Activated CD8-positive, alpha-beta memory T cell treated with anti-CD3 and anti-CD28 coated beads for 1 hour (primary cell): ENCODE measurements at places on chromosomes 7 and 10.

DNA sequence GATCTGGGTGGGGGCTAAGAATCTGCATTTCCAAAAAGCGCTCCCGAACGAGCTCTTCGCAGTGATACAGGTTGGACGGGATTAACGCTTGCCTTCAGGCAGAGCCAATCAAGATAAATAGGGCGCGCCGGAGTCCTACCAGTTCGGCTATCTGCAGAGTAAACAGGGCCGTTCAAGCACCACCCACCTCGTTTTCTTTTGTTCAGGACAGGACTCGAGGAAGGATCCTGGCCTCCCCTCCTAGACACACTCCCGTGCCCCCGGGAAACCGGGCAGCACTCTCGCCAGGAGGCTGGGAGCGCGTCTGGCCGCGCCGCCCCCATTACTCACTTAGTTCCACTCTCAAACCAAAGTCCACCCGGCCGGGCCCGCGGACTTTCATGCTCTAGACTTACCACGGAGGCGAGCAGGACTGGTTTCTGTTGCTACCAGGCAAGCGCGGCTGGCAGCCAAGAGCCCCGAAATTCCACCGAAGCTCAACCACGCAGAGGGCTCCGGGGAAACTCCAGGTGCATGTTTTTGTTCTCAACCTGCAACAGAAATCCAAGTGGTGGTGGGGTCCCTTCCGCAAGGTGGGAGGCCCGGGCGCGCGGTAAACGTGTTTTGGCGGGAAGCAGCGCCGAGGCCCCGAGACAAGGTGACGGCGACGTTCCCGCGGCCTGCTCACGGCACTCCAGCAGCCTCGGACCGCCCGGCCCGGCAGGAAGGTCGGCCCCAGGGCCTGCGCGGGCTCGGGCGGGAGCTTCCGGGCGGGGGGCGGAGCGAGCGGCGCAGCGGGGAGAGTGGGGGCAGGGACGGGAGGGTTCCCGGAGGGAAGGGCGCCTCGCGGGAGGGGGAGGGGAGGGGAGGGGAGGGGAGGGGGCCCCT is 12.7 kb downstream of the HNRNPF start:
- peak; percentile 50 for DNase-seq

DNA sequence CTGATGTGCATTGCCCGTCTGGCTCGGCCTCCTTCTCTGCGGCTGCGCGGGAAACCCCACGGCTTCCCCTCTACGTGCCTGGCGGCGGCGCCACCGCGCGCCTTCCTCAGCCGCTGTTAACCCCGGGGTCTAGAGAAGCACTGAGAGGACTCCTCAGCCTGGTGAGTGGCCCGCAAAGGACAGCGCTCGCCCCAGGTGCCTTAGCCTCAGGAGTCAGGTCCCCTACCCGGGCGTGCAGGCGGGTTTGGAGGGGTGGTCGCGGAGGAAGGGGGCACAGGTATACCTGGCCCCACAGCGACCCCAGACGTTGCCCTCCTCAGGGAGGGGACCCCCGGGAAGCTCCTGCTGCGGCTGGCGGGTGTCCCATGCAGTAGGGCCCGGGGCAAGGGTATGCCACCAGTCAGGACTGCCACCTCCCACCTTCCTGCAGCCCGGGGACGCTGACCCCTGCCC is 51.0 kb downstream of the ARL5B start:
- DNase-seq: no peak

- peak; percentile 25 for DNase-seq
Observed at GRCh38 chr7:129225206-129225930, 538 bp downstream of the AHCYL2 start.

- no peak for DNase-seq
Observed at GRCh38 chr10:80506189-80506575, 31.5 kb upstream of the SH2D4B start.

DNA sequence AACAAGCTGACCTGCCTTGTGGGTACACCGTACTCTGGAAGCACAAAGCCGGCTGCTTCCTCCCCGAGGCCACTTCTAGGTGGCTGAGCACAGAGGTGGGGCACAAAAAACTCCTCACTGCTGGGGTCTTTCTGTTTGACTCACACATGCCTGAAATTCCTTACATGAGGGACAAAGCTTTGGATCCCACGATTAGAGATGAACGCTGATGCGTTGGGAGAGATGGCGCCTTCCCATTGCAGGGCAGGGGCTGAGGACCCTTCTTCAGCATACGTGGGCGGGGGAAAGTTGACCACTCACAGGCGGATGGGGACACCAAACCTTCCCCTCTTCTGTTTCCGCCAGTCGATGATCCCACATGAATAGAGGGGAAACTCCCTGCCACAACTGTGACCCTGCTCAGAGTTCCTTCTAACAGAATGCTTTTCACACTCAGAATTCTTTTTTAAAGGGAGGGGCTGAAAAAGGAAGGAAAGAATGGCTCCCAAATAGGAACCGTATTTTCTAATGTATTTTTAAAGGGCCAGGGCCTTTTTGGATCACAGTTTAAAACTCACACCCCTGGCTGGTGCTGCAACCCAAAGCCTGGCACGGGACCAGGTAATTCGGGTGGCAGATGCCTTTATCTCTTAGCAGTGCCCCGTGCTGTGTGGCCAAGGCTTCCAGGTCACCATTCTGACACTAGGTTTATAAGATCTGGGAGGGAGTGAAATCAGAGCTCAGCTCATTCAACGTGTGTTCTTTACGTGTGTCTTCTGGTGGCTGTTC is 134.0 kb downstream of the PRKAG2 start:
- DNase-seq: no peak

DNA sequence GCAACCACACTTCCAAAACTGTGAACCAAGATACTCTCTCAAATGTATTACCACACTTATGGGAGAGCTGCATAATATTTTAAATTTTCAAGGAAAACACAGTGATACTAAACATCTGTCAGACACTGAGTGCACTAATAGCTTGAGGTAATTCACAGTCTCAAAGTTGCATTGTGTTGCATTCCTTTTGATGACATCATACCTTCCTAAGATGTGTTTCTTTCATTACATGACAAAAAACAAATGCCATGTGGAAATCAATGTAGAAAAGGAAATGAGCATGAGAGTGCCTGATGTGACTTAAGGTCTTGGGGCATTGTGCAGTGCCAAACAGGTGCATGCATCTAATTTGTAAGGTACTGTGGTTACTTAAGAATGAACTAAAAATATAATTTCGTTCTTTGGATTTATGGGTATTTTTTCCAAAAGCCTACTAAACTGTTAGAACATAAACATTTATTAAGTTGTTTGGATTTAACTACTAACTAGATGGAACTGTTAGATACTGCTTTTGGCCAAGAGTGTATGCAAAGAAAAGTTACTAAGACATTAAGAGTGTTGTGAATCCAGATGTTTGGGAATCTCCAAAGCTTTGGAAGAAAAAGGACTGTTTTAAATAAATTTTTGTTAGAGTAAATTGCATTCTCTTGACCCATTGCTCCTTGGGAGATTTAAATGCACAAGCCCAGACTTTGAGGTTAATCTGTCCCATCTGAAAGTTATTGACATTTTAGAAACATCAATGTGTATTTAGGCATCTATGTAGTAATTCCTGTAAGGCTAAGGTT is 496.2 kb upstream of the SEMA3D start:
- no peak for DNase-seq

- DNase-seq: no peak
Observed at GRCh38 chr7:115410972-115411686, 489.2 kb downstream of the MDFIC start.

GRCh38 chr7:81608748-81609382 is 161.0 kb downstream of the HGF start:
- DNase-seq: no peak

GRCh38 chr10:103983367-103983911 is 16.5 kb downstream of the SLK start:
- no peak for DNase-seq

GRCh38 chr10:60135020-60135419 is 228.7 kb upstream of the CCDC6 start:
- DNase-seq: no peak

- DNase-seq: no peak
Observed at GRCh38 chr7:38842746-38843145, 66.2 kb downstream of the VPS41 start.

GRCh38 chr7:157436763-157437480 is 100.1 kb downstream of the DNAJB6 start:
- DNase-seq: no peak

DNA sequence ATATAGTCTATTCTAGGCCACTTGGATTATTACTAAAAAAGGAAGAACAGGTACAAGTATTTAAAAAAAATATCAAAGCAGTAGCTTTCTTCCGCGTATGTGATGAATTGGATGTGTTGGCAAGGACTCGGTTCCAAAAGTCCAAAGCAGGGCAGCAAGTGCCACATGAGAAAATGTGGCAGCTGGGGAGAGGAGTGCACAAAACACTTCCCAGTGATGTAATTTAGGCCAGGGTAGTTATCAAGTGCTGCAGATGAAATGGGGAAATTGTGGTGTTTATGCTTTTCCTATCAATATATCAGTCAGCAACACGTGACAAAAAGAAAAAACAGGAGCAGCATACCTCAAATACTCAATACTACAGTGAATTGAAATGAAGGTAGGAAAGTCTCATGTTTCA is 7.0 kb downstream of the RHOBTB1 start:
- DNase-seq: no peak

GRCh38 chr7:150357270-150357669 is 11.4 kb upstream of the REPIN1 start:
- DNase-seq: peak; percentile 53

DNA sequence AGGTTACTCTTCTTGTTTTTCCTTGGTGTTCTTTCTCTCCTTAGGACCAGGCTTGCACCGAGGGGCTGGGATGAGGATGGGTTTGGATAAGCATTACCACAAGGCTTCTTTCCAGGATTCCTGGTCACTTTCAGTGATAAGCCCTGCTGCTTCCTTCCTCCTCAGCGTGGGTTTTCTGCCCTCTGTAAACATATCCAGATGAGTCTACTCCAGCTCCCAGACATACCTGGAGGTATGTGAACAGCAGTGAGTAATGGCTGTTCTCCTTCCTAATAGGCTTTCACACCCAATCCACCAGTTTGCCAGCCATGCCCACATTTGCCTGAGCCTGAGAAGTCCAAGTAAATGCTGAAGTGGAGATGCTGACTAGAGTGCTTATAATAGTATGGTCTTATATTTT is 229.8 kb upstream of the YAE1 start:
- DNase-seq: no peak

- no peak for DNase-seq
Observed at GRCh38 chr10:124999433-125000365, 57.8 kb downstream of the ZRANB1 start.

GRCh38 chr7:6590645-6591110 is 857 bp downstream of the INTS15 start:
- no peak for DNase-seq

DNA sequence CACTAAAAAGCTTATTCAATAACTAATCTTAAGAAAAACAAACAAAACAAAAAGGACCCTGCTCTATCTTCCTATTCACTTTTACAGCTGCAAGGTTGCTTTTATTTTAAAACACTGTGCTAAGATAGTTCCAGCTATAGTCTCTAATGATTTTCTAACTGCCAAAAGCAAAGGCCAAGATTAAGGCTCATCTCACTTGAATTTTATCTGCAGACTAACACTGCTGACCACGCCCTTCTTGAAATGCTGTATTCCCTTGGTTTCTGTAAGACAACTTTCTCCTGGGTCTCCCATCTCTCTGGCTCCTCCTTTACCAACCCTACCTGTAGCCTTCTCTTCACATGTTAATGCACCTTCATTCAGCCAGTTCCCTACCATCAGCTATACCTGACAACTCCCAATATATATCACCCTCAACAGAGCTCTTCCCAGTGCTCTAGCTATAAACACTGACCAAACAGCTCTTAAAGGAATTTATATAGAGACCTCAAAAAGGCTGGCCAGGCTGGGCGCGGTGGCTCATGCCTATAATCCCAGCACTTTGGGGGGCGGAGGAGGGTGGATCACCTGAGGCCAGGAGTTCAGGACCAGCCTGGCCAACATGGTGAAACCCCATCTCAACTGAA is 11.7 kb downstream of the SRPK2 start:
- DNase-seq: no peak

- no peak for DNase-seq
Observed at GRCh38 chr7:41847151-41847550, 144.3 kb upstream of the INHBA start.

DNA sequence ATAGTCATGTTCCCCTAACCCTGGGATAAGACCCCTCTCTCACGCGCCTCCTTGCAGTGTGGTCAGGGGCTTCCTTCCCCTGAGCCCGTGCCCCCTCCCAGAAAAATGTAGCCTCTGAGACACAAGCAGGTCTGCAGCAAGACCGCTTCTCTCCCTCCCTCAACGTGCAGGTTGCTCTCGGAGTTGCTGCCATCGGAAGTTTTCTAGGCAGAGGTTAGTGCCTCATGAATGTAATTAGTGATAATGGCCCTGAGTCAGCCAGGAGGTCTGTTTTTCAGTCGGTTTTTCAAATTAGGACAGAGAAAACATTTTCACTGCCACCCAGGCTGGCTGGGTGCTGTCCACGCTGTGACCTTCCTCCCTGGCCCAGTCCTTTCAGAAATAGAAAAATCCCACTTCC is 43.2 kb upstream of the PRLHR start:
- DNase-seq: no peak

GRCh38 chr7:141511676-141512396 is 39.4 kb upstream of the AGK start:
- DNase-seq: no peak

- DNase-seq: no peak
Observed at GRCh38 chr7:158685693-158686092, 18.9 kb downstream of the NCAPG2 start.

DNA sequence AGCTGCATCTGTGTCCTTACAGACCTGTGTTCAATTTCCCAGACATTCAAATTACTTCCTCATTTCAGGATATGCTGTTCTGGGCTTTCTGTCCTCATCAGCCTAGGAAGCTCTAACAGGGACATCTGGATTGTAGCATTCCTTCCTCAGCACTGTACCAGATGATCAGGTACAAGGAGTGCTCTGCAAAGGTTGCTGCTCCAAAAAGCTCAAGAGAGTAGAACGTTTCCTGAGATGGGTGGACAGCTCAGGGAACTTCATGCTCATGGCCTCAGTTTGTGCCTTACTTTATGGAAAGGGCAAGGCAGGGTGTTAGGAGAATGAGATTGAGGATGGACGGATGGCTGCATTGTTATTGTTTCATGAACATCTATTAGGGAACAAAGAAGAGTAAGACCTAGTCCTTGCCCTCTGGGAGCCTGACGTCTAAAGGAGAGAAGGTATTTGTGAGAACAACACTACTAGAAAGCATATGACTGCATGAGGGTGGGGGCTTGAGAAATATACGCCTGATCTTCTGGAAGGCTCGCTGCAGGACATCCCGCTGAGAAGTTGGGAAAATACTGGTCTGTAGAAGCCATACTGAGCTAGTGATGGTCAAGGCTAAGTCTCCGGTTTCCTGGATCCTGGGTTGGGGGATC is 10.5 kb upstream of the ZNF212 start:
- DNase-seq: no peak
